ENCODE measurements at places on chromosomes 6 and 20.

GRCh38 chr20:23050076-23050838, 785 bp upstream of the THBD start:
- no peak for DNase-seq

DNA sequence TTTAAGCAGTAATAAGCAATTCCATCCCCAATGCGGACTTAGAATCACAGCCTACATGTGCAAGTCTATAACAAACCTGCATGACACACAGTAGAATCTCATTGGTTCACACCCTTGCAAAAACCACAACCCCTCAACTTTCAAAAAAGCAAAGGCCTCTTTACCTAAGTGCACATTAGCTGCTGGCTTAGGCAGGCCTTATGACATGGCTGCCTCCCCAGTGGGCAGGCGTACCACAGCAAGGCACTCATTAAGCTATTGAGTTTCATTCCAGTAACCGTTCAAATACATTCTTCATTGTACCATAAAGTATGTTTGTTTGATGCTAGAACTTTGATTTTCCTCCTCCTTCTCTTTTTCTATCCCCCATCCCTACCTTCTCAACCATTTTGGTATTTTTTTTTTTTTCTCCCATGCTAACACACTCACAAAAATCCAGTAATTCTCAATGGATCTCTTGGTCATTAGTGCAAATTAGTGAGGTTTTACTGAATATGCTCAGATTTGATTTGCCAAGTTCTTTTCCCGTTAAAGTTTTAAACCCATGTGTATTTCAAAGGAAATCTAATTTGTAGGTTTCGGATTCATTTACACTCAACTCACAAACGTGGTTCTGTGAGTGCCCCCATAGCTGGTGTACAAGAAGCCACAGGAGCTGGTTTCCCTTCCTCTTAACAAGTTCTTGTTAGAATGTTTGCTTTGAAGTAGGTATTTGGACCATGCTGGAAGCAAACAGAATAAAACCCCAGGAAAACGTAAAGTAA, 460.4 kb upstream of the RUNX2 start:
- no peak for DNase-seq

DNA sequence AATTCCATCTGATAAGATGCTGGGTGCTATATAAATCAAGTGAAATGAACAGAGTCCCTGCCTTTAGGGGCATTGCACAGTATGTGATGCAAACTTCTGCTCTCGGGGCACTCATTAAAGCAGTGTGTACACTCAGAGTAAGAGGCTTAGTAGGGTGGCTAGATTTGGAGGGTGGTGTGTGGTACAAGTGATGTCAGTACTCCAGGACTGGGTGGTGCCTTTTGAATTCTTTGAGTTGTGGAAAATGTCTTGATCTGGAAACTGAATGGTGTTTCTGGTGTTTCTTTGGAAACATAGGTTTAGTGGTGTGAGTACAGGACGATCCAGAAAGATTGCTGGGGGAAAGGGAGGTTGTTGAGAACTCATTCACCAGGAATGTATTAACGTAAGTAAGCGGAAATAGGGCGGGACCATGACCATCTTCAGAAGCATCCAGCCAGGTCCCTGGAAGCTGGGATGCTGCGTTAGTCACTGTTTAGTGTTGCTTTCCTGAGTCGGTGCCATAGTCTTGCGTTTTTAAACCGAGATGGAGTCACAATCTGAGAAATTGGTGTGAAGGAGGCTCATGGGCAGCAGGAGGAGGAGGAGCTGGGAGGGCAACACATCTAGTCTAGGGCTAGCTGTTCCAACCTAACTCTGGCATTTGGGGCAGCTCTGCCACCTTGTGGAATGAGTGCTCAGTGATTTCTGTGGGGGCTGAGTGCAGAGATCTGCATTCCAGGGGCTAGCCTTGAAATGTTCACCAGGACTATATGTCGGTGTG, 70.3 kb downstream of the SCAND1 start:
- peak; percentile 31 for DNase-seq

DNA sequence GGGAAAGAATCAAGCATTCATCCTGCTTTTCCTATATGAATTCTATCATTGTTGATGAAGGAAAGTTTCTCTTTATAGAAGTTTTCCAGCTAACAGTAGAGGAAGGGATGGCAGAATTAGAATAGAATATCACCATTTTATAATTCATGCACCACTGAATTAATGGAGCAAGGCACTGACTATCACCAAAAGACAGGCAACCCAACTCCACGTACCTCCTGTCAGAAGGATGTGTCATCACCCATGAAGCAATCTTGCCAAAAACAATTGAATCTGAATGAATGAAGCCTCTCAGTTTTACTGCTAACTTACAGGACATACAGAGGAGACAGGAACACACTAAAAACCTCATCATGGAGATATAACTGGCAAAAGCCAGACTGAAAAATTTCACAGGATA, 122.4 kb downstream of the NFATC2 start:
- no peak for DNase-seq

GRCh38 chr20:63345328-63346100, 15.6 kb downstream of the CHRNA4 start:
- DNase-seq = no peak

DNA sequence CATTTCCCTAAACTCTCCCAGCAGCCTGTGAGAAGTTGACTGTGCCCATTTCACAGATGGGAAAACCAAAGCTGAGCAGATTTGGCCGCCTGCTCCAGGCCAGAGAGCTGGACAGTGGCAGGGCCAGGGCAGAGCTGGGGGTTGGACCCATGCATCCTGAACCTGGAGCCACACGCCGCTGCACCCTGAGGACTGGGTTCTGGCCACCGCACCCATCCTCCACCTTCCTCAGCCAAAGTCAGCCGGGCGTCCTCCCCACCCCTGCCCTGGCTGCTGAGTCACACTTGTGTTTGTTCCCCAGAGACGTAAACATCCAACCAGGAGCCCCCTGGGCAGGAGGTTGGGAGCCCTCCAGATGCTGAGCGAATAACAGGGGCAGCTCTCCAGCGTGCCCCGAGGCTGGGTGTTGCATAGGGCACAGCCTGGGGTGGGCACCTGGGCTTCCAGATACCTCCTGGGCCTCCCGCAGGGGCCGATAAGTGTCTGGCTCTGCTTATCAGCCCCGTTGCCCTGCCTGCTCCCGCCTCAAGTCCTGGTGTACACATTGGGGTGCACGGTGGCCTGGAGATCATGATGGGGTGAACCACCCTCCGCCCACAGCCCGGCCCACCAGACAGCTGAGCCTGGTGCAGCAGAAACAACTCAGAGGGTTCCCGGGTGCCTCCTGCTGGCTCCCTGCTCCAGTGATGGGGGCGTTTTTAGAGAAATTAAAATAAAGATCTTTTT, 23.8 kb downstream of the RBM38 start:
- no peak for DNase-seq

Measured in left renal pelvis (tissue), 4 donors.